ENCODE measurements at places on chromosomes 1 and 21. TPM values are rescaled to one million over a fixed set of nuclear protein-coding genes. Genes with fewer than 3 reads are reported as not detected.

The KLF17 gene
- not detected for total RNA-seq

The FAM72B gene
- 0.66 TPM for total RNA-seq

The THEM5 gene
- total RNA-seq, result not detected

The NMNAT2 gene
- total RNA-seq, result not detected

The NTMT2 gene
- total RNA-seq, result not detected

DNA sequence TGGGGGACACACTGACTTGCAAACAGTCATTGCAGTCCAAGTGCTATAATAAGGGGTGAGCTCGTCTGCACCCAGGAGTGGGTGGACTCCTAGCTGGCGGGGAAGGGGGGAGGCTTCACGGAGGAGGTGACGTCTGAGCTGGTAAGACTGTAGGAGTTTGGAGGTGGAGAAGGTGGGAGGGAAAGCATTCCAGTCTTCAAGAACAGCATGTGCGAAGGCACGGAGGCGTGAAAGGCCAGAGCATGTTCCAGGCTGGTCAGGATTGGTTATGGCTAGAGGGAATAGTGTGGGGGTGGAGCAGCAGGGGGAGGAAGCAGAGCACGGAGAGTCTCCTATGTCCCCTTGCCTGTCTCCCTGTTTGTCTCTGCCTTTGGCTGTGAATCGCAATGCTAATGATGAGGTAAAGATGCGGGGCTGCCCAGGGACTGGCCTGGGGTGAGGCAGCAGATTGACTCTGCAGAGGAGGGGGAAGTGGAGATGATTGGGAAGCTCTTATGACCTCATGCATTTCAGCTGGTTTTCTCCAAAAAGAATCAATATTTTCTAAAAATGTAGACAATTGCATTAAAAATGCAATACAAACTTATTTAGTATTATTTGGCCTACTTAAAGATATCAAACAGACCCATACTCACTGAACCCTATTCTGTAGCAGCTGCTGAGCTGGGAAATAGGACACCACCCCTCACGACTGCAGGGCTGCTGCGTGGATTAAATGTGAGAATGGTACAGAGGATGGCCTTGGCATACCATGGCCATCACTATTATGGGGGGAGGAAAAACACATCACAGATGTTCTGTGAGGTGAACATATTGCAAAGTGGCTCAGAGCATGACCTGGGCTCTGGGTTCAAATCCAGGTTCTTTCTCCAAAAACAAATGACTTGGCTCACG, 2.6 kb upstream of the ZNF436 start:
- no peak overlapping the region for H3K4me3 ChIP-seq
- DNase-seq, result no peak
- no peak overlapping the region for H3K27ac ChIP-seq
- no peaks in the 10 kb centered on the region for H3K27me3 ChIP-seq
- peaks cover 20% of the 10 kb centered on the region for H3K4me1 ChIP-seq
- no peaks in the 10 kb centered on the region for H3K36me3 ChIP-seq

GRCh38 chr1:159204161-159205141, at the start of gene ACKR1:
TSS of gene ACKR1 (plus strand) at chr1:159204875. CDS start at chr1:159204960, 85 bp downstream.
- H3K4me1 ChIP-seq, result peaks cover 2% of the 10 kb centered on the region
- H3K27me3 ChIP-seq, result no peaks in the 10 kb centered on the region
- no peak for DNase-seq
- H3K4me3 ChIP-seq, result no peak within 1 kb of the TSS

GRCh38 chr1:43991476-43992231, at the start of gene CCDC24:
TSS of gene CCDC24 (plus strand) at chr1:43991599. CDS start at chr1:43991879, 280 bp downstream.
- H3K4me3 ChIP-seq, result peak within 1 kb of the TSS; percentile 72
- DNase-seq, result peak; percentile 72
- peaks cover 20% of the 10 kb centered on the region for H3K4me1 ChIP-seq
- H3K27me3 ChIP-seq, result no peaks in the 10 kb centered on the region
- H3K27ac ChIP-seq, result peak within 1 kb of the TSS; percentile 1

DNA sequence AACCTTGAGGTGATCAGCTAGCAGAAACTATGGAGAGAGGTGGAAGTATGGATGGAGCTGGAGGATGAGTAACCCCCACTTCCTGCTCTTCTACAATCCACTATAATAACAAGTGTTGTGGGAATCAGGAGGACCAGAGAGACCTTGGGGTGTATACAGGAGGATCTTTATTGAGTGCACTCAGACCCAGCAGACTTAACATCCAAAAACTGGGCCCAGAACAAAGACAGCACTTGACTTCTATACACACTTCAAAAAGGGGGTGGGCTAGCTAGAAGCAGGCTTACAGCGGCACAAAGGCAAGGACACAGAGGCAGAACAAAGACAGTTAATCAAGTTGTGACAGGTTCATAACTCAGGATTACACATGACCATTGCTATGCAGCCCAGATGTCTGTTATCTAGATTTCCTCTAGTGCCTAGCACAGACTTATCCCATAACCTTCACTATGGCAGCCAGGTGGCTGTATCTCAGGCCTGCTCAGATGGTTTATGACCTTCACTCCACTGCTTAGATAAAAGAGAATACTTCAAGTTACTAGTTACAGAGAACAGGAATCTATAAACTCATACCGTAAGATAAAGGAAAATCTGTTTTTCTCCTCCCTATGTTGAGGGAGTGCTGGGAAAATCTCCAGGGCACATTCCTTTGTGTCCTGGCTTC, 36.1 kb upstream of the PADI2 start:
- peaks cover 3% of the 10 kb centered on the region for H3K36me3 ChIP-seq
- no peak for DNase-seq
- H3K27me3 ChIP-seq, result no peaks in the 10 kb centered on the region
- H3K4me3 ChIP-seq, result no peak overlapping the region
- no peaks in the 10 kb centered on the region for H3K4me1 ChIP-seq
- H3K27ac ChIP-seq, result no peak overlapping the region

GRCh38 chr21:8993943-8994639, 1527.3 kb upstream of the TPTE start:
- no peaks in the 10 kb centered on the region for H3K4me1 ChIP-seq
- H3K27ac ChIP-seq, result no peak overlapping the region
- no peaks in the 10 kb centered on the region for H3K36me3 ChIP-seq
- H3K4me3 ChIP-seq, result no peak overlapping the region
- DNase-seq, result no peak

- no peak overlapping the region for H3K27ac ChIP-seq
- H3K27me3 ChIP-seq, result no peaks in the 10 kb centered on the region
- no peaks in the 10 kb centered on the region for H3K4me1 ChIP-seq
- H3K4me3 ChIP-seq, result no peak overlapping the region
- H3K36me3 ChIP-seq, result peaks cover 16% of the 10 kb centered on the region
Measured at GRCh38 chr1:77834771-77835334, 53.6 kb upstream of the NEXN start.

- no peak for DNase-seq
- no peaks in the 10 kb centered on the region for H3K4me1 ChIP-seq
- H3K36me3 ChIP-seq, result no peaks in the 10 kb centered on the region
- no peaks in the 10 kb centered on the region for H3K27me3 ChIP-seq
- no peak overlapping the region for H3K27ac ChIP-seq
Measured at GRCh38 chr21:33078907-33079582, 9.1 kb downstream of the OLIG1 start.

- no peaks in the 10 kb centered on the region for H3K36me3 ChIP-seq
- no peak for DNase-seq
- H3K4me3 ChIP-seq, result no peak overlapping the region
Measured at GRCh38 chr1:152141971-152142584, 16.9 kb downstream of the RPTN start.

- H3K27ac ChIP-seq, result peak overlapping the region; percentile 75
- no peak overlapping the region for H3K4me3 ChIP-seq
- no peaks in the 10 kb centered on the region for H3K27me3 ChIP-seq
Measured at GRCh38 chr1:27889506-27889905, 17.2 kb downstream of the THEMIS2 start.

DNA sequence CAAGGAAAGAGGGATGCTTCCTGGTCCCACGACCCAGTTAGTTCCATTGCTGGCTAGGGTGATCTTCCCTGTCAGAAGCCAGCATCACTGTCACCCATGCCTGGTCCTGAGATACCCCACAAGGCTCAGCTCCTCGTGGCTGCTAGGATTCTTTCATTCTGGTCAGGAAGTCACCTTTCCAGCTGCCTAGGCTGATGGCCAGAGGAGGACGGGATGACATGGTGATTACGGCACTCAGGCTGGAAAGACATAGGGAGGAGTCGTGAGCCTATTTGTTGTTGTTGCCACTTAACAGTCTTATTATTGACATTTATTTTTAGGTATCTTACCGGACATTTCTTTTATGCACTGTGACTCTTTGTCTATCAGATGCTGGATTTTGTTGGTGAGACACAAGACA, 20.0 kb upstream of the MAPKAPK2 start:
- H3K4me3 ChIP-seq, result no peak overlapping the region
- H3K36me3 ChIP-seq, result no peaks in the 10 kb centered on the region
- DNase-seq, result no peak
- H3K27me3 ChIP-seq, result peaks cover 16% of the 10 kb centered on the region
- H3K27ac ChIP-seq, result no peak overlapping the region

DNA sequence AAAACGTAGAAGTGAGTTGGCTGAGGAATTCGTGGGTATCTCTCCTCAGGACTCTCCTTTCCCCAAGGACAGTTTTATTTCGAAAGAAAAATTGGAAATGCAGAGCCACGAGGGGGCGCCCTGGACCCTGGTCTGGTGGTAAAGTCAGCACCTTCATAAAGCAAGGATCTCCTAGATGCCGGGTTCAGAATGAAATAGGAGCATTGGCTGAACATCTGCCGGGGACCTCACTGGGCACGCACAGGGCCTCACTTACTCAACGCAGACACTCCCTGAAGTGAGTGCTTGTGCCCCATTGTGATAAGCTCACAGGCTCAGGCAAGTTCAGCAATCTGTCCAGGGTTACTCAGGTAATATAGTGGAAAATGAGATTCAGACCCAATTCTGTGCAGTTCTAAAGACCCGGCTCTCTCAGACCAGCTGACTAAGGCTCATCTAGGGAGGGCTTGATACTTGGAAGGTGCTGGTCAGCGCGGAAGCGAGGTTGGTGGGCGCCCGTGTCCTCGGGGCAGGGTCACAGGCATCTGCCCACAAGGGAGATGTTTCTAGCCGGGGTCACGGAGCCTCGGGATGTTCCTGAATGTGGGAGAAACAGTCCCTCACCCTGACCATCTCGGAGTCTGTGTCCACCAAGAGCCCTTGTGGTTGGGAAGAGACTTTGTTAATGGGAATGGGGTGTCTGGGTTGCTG, 55.7 kb upstream of the ETV3 start:
- no peak overlapping the region for H3K27ac ChIP-seq
- peaks cover 51% of the 10 kb centered on the region for H3K27me3 ChIP-seq
- no peaks in the 10 kb centered on the region for H3K36me3 ChIP-seq

DNA sequence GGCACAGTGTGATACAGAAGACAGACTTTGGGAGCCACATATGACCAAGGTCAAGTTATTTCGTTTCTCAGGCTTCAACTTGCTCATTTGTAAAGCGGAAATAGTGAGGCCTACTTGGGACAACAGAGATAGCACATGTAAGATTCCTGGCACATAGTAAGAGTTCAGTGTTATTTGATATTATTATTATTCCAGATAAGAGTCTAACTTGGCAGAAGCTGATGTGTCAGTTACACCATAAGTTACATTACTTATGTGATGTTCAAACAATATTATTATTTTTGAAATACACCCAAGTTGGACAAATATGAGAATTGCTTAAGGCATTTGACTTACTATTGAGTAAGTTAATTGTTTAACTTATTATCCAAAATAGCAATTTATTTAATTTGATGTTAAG, 10.2 kb upstream of the CYP4X1 start:
- no peaks in the 10 kb centered on the region for H3K36me3 ChIP-seq
- H3K4me3 ChIP-seq, result no peak overlapping the region
- no peak overlapping the region for H3K27ac ChIP-seq
- H3K27me3 ChIP-seq, result no peaks in the 10 kb centered on the region
- H3K4me1 ChIP-seq, result no peaks in the 10 kb centered on the region
- DNase-seq, result no peak
